ENCODE measurements at places on chromosomes 13 and 19.

- DNase-seq: no peak
Observed at GRCh38 chr19:46073268-46073922, 32.6 kb upstream of the IGFL4 start.

- no peak for DNase-seq
Observed at GRCh38 chr13:44318161-44318560, 55.5 kb upstream of the SERP2 start.

DNA sequence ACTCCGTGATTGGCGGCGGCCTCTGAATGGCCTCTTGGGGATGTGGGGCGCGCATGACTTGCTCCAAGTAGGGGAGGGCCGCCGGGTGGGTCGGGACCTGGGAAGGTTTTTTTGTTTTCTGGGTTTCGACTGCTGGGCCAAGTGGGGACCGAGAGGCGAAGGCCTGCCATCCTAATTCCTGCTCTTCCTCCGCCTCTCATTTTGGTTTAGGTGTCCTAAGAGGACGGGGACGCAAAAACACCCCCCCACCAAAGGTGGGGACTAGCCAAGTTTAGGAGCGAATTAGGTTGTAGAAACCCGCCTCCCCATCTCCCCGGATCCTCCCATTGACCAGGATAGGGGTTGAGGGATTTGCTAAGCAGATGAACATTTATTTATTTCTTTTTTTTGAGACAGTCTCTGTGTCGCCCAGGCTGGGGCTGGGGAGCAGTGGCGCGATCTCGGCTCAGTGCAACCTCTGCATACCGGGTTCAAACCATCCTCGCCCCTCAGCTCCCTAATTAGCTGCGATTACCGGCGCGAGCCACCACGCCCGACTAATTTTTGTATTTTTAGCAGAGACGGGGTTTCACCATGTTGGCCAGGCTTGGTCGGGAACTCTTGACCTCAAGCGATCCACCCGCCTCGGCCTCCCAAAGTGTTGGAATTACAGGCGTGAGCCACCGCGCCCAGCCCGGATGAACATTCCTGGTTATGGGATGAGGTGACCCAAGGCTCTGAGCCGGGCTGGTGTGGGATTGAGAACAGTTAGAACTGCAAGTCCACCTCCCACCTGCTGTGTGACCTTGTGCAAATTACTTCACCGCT lies 838 bp downstream of the PPP2R1A start:
- DNase-seq: peak; percentile 6

GRCh38 chr13:38752686-38753085 lies 65.8 kb downstream of the FREM2 start:
- DNase-seq: no peak

DNA sequence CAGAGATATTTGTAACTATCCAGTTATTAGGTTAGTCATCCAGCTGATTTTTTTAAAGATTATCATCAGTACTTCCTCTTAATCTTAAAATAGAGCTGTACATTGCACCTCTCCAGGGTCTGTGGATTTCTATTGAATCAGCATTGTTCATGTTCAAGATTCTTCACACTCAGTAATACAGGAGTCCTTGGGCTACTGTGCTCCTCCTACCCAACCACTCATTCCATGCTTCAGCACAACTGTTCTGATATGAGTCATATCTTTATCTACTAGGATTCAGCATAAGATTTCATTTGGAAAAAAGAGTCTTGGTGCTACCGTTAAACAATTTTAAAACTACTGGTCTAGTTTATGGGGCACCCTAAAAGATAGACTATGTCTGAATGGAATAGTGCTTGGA lies 357.8 kb downstream of the DCT start:
- no peak for DNase-seq

GRCh38 chr13:104809483-104809882 lies 1726.0 kb downstream of the EFNB2 start:
- no peak for DNase-seq

DNA sequence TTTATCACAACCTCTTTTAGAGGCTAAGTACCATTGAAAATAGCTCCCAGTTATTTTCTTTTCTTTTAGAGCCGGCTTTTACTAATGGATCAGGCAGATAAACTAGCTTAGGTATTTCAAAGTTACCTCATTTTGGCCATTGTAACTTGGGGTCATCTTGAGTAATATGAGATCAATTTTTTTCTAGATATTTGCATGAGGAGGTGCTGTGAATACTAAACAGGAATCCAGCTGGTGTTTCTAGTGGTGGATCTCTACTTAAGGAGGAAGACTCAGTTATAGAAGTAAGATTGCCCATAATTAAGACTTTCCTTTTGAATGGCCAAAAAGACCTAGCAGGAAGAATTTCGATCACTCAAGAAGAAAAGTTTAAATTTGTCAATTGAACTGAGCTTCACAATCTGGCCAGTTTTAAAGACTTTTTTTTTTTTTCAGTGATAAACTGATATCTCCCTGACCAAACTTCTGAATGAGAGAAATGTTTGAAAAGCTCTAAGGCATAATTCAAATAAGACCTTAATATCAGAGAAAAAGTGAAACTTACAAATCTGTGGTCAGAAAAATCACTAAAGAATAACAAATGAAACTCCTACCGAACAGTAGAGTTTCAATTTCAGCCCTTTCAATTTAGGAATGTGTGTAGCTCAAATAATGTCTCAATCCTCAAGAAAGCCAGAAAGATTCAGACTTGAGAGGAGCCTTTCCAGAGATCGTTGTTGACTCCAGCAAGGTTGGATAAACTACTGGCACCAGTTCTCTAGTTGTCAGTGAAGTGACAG lies 11.6 kb upstream of the NAA16 start:
- no peak for DNase-seq

DNA sequence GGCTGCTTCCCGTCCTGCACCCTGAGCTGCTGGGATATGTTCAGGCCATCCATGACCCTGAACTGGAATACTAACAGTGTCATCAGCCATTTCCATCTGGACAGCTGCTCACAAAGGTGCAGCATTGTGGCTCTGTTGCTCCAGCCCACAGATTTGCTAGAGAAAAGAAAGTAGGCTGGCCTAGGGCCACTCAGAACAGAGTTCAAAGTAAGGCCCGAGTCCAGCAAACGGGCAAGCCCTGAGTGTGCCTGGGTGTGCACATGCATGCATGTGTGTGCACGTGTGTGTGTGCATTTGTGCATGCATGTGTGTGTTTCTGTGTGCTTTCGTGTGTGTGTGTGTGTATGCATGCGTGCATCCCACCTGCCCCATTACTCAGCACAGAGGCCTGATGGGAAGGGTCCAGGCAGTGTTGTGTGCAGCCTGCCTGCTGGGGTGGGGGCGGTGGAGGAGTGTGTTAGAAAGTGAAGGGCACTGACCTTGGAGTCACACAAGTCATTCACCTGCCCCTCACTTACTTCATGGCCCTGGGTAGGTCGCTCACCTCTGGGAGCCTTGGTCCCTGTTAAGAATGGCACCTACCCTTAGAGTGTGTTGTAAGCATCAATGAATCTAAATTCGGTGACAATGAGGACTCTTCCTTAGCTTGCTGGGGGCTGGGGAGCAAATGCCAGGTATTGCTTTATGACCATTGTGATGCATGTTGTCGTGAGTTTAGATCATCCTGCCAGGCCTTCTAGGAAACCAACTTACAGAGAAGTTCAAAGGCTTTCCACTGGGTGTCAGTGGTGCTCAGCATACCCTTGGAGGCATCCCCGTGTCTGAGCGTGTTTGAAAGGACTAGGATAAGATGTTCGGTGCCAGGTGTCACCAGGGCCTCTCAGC lies 53.2 kb downstream of the GPR12 start:
- DNase-seq: peak; percentile 47

- no peak for DNase-seq
Observed at GRCh38 chr13:35961002-35961401, 170.2 kb downstream of the DCLK1 start.

Data from activated CD4-positive, alpha-beta T cell treated with anti-CD3 and anti-CD28 coated beads, Interleukin-2, amount 50 U/mL, for 16 hours (primary cell).